ENCODE measurements at places on chromosomes 3 and 15.

GRCh38 chr3:106345353-106346027 is 476.7 kb upstream of the CBLB start:
- DNase-seq, result no peak

- DNase-seq, result peak; percentile 80
Measured at GRCh38 chr3:45592830-45593707, 1.5 kb upstream of the LIMD1 start.

DNA sequence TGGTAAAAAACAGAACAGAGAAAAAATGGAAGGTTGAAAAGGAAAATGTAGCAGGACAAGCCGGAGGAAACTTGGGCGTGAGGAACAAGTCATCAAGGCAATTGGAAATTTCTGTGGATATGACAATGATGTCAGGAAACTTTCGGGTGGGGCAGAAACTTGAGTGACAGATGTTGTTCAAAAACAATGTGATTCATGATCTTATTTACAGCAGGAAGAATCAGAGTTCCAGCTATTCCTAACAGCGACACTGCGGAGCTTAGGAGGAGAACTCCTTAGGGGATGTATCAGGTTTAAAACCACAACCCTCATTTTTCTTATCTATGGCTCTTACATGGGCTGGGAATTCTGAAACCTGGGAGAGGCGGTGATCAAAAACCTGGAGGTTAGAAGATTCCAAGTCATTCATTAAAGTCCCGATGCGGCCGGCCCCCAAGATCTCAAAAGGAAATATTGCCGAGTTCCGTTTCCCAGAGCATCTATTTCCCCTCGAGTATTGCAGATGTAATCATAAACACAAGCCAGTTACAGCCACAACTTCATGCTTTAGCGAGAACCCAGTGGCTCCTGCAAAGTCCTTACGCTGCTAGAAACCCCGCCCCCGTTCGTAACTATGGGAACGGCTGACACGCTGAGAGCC is 659 bp upstream of the ARRDC4 start:
- no peak for DNase-seq

GRCh38 chr3:121951291-121951919 is 57.2 kb downstream of the SLC15A2 start:
- no peak for DNase-seq

- DNase-seq, result peak; percentile 89
Measured at GRCh38 chr3:50274371-50275104, 4.3 kb upstream of the LSMEM2 start.

DNA sequence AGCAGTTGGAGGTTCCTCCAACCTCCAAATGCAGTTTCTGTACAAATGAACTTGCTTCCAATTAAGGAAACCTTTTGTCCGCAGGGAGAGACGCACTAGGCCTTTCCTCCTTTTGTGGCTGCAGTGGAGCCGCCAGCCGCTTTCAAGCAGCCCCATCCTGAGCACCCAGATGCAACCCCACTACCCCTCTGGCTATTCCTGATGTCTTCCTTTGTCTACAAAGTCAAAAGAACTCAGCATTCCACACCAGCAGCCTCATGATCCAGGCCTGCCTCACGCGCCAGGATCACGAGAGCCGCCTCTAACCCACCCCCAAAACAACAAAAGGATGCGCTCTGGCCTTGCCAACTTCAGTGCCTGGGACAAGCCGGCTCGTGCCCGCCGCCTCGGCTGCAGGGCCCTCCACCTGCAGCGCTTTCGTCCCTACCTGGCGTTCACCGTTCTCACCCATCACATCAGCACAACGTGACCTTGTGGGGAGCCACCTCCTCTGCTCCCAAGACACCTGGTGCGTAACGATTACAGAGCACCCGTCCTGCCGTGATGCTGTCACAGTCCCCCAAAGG is 48.2 kb upstream of the MUC4 start:
- DNase-seq, result no peak

DNA sequence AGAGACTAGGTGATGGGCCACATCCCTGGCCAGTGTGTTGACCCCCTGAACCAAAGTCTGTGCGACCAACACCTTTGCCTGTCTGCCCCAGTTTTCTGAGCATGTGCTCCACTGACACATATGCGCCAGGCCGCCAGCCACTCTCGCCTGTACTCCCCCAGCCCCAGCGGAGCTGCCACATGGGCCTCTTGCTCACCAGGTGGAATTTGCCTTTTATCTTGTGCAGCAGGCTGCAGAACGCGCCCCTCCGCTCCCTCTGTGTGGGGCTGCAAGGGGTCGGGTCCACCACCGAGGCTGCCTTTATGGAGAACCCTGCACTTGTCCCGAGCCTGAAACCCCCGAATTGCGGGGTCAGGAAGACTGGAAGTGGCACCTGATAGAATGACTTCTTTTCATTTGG is 405.7 kb upstream of the NPAP1 start:
- DNase-seq, result no peak

DNA sequence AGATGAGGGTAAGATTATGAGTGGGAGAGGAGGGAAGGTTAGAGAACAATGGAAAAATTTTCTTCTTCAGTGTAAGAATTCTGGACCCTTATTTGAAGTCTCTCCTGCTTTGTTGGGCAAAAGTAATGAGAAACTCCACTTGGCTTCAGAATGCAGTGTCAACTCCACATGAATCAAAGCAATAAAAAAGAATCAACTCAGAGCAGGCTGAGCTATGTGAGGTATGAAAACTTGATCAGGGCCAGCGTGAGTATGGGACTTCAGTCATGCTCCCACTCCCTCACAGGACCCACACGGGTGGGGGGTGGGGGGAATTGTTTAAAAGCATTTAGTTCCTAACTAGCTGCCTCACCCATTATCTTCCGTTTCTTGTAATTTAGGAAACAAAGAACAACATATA is 502.2 kb downstream of the PDCD6IP start:
- no peak for DNase-seq

GRCh38 chr15:31585240-31585639 is 258.6 kb downstream of the KLF13 start:
- DNase-seq, result no peak

DNA sequence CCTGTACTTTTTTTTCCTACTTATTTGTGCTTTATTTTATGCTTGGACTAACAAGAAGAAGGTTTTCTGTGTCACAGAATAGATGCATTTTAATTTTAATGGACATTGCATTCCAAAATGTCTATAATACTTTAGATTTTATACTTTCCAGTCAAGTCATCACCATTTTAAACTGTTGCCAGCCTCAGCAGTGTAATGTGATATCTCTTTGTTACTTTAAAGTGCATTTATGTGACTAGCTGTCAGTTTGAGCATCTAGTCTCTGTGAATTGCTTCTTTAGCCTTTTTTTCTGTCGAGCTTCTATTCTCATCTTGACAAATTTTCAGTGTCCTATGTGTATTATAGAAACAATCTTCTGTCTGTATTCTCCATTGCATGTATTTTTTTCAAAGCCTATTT is 511.4 kb upstream of the CBLB start:
- DNase-seq, result no peak

Data from stimulated activated CD8-positive, alpha-beta memory T cell treated with anti-CD3 and anti-CD28 coated beads, Interleukin-4, amount 100 ng/mL, for 48 hours (primary cell).